ENCODE measurements at places on chromosomes 5 and 9.

- no peak for DNase-seq
Measured at GRCh38 chr9:95086564-95086955, 230.9 kb downstream of the FANCC start.

DNA sequence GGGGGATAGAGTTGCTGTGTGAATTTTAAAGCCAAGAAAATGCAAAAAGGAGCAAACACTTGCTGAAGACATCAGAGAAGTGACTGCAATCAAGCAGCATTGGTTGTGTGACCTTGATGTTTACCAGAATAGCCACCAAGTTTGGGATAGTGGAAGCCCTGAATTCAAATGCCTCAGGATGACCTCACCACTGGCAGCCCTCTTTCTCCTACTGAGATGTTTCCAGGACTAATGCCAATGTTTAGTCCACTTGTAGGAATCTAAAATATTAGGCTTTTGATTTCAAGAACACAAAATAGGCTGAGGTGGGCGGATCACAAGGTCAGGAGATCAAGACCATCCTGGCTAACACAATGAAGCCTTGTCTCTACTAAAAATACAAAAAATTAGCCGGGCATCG, 112.2 kb upstream of the NUDT12 start:
- no peak for DNase-seq

DNA sequence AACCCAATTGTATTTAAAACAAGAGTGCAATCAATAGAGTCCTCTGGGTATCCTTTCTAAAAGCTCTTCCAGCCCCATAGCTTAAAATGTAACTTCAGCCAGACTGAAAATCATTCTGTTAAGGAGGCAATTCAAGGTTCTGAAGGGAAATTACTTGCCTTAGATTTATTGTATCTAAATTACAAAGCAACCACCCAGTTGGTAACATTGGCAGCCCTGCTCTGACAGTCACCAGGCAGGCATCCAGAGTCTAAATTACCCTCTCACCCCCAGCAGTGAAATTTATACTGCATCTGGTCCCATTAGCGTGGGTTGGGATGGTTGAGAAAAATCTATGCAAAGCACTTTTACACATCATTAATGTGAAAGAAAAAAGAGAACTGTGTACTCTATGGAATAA, 514.7 kb downstream of the MTRR start:
- DNase-seq: no peak

DNA sequence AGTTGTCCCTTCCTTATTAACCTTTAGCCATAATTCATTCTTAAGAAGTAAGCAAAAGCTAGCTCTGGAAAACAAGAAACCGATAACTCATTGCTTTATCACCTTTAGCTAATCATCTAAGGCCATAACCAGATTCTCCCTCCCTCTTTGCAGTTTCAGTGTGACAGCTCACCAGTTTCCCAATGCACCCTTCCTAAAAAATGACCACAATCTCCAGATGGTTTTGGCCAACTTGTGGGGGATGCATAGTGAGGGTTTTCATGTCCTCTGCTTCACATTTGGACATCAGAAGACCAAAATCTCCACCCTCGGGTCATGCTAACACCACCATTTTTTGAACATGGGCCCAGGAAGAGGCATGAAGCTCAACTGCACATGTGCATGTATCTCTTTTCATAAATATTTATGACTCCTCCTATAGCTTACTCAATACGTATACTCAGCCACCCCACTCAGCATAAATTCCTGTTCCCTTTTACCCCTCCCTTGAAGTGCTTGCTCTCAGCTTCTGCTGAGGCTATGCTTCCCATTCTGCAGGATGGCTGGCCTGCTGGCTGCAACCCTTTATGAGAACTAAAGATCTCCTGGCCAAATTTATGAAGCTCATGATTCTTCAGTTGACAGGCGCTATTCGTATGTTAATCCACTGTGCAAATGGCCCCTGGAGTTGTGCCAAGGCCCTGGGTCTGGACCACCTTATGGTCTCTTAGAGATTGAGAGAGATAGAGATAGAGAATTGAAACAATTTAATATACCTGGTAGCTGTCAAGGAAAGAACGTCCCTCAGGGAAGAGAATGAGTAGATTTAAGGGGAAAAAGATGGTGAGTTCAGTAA, 14.8 kb downstream of the PPP3R2 start:
- DNase-seq: no peak

- no peak for DNase-seq
Measured at GRCh38 chr5:112338681-112339337, 80.3 kb downstream of the EPB41L4A start.

DNA sequence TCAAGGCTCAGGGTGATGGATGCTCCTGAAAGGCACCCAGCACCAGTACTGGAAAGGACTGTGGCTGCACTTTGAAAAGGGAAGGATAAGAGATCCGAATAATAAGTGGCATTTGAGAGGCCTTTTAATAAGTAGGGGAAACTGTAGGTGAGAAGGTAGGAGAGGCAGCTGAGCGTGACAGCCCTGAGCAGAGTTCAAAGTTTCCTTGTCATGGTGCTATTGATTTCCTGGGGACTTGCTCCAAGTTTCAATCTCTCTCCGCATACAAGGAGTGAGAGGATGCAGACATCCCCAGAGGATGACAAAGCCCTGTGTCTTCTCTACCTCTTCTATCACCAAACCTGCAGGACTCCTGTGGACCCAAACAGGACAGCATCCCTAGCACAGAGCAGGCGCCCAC, 354.5 kb downstream of the SPOCK1 start:
- no peak for DNase-seq

DNA sequence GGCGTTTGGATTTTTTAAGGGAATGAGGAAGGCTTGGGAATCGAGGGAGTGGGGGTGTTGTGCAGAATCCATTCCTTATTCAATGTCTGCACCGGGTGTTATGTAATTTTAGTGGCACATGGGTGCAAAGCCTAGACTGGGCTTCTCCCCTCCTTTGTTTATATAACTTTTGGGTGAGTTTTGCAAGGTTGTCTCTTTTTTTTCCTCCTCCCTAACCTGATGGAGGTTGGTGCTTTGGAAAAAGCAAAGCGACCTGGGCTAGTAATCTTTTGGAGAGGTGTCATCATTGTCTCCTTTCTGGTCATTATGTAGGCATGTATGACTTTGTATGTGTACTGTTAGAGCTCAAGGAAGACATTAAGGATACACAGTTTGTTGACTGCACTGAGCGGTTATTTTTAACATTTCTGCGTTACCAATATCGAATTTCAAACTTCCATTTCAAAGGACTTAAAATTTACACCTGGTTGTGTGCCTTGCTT, 3.1 kb downstream of the SMARCA2 start:
- DNase-seq: no peak

DNA sequence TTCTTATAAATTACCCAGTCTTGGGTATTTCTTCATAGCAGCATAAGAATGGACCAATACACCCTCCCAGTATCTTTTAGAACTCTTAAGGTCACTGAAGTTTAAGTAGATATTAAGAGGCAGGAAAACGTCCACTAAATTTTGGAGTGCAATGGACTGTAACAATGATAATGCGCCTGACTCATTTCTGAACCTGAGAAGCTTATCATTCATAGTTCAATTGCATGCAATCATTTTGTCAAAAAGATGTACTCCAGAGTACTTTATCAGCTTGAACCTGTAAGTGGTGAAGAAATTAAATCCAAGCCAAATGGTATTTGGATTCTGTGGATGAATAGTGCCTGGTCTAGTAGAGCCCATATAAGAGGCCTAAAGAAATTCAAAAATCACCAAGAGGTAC, 196.5 kb upstream of the CDH9 start:
- DNase-seq: no peak

DNA sequence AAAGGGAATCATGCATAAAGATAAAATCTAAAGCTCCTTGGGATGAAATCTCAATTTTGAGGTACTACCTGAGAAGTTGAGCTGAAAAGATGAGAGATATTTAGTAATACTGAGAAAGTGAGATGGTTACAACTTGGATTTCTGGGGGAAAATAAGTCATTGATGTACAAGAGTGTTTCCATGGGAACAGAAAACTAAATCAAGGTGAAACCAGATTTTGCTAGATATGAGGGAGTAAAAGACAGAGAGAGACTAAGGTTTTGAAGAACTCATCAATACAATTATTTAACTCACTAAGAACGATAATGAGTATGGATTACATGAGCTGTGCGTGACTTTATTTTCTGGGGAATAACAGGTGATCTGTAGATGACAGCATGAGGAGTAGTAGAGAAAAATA, 10.2 kb upstream of the ST8SIA4 start:
- no peak for DNase-seq

DNA sequence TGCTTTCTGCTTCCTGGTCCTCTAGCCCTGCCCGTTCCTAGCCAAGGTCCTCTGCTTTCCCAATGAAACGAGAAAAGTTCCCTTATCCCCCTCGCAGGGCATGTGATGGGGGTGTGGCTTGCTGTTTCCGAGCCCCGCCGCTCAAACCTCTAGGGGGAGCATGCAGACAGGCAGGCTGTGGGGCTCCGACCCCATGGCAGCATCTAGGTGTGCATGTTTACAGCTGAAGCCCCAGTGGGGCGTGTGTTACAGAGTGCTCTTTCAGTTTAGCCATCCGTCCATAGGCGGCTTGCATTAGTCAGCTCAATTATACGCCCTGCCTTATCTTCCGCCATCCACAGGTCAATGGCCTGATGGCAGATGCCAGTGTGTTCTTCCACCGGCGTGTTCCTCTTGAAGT, 48.3 kb upstream of the SPATA31E1 start:
- no peak for DNase-seq

DNA sequence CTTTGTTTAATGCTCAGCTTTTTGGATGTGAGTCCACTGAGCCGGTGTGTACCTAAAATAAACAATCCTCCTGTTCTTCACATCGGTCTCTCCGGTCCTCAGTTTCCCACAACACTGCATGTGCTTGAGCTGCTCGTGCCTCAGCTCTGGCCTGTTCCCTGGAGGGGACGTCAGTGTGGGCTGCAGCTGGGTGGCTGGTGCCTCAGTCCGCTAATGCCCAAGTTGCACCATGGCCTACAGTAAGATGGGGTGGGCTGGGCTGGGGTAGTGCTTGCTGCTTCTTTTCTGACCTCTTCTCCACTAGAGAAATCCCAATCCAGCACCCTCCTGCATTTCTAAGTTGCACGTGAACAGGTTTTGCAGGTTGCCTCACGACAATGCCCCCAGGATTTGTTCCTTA, 595 bp upstream of the BTNL9 start:
- no peak for DNase-seq

DNA sequence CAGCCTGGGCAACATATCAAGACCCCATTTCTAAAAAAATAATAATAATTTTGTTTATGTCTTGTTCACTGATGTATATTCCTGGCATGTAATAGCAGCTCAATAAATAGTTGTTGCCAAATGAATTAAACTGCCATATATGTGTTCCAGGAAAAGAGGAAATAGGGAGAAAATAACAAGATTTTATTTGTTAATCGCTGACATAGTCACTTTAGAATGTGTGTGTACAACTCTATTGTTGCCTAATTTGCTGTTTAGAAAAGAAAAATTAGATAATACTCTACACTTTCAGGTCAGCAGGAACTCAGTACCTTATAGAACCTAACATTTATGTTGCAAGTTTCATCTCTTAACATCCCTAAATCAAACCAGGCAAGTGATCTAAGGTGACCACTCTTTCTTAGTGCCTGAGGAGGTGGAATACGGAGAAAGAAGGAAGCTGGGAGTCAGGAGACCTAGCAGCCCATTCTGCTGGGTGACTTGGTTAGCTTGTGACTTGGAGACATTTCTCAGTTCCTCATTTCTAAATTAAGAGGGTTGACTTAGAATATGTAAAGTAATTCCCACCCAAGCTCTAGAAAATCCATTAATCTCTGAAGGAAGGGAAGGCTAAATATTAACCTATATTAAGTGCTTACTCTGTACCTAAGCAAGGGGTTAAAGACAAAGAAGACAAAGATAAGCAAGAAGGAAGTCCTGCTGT, 110.3 kb upstream of the IQGAP2 start:
- no peak for DNase-seq

- no peak for DNase-seq
Measured at GRCh38 chr5:17925276-17925675, 291.0 kb downstream of the TAF11L14 start.

GRCh38 chr9:38243993-38244392, 148.5 kb upstream of the ALDH1B1 start:
- no peak for DNase-seq

DNA sequence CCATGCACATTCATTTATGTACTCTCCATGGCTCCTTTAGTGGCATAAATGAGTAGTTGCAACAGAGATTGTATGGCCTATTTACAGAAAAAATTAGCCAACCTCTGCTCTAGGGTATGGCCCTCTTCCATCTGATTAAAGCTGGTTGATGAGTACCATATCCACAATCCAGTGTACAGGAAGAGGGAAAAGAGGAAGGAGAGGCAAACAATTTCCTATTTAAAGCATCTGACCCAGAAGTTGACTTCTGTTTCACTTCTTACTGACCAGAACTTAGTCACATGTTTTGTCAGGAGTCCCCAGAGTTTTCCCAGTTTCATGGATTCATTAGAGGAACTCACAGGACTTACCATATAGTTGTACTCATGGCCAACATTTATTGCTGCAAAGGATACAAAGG, 68.6 kb upstream of the STARD4 start:
- DNase-seq: no peak

- DNase-seq: no peak
Measured at GRCh38 chr5:16538006-16538405, 72.4 kb upstream of the ZNF622 start.

- DNase-seq: no peak
Measured at GRCh38 chr5:168320805-168321204, 29.4 kb downstream of the WWC1 start.

GRCh38 chr5:93603078-93603792, 20.2 kb downstream of the NR2F1 start:
- DNase-seq: no peak

- no peak for DNase-seq
Measured at GRCh38 chr9:129650680-129651235, 8.8 kb upstream of the ASB6 start.

- no peak for DNase-seq
Measured at GRCh38 chr5:41334758-41335157, 121.4 kb upstream of the C6 start.

DNA sequence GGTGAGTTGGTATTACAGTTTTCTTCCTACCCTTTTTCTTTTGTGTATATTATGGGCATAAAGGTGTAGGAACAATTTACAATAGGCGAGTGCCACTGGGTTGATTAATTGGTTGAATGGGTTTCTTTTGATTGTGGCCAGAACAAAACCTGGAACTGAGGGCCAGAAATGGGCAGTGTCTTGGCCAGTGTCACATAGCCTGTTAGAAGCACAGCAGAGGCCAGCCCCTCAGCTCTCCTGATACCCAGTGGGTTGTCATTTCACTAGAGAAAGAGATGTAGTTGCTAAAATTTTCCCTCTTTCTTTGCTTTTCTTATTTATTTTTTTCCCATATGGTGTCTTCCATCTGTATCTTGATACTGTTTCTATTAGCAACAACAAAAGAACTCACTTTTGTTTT, 38.8 kb upstream of the SEMA6A start:
- DNase-seq: no peak

GRCh38 chr5:168979135-168979534, 321.8 kb downstream of the SLIT3 start:
- DNase-seq: no peak

GRCh38 chr5:178461004-178461730, 129.0 kb downstream of the COL23A1 start:
- DNase-seq: no peak
